ENCODE measurements at places on chromosomes 12 and 14.
A peak's percentile ranks its signal among the peaks of the same experiment; 100 is the strongest.

DNA sequence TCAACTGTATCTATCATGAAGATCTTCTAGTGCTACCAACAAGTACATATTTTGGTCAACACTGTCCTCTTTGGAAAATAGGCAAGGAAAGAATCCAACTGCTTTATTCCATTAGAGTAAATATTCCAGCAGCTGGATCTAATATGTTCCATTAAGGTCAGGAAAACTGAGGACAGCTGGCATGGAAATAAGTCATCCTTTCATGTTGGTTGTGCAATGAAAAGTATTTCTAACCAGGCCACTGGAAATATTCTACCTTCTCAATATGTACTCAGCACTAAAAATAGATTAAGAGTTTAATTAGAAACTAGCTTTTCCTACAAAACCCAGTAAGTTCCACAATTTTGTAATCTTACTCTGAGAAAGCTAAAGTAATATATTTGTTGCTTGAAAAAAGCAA is 19.6 kb downstream of the HIGD1C start:
- DNase-seq = no peak

DNA sequence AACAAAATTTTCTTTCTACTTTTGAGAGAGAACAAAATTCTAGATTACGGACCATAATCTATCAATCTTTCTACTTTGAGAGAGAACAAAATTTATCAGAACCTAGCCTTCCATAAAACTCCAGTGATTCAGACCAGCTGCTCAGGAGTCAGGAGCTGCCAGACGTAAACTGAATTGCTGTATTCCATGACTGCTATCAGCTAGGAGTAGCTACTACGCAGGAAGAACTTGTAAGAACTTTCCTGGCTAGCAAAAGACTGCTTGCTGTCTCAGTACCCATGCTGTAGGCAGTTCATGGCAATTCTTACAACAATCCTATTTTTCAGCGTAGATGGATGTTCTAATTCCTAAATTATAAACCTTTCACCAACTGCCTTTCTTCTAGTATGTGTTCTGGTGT is 73.3 kb downstream of the MED13L start:
- DNase-seq = no peak

- no peak for DNase-seq
Measured at GRCh38 chr12:119178544-119179334, at the start of gene HSPB8. HSPB8 (plus strand) TSS chr12:119178931; CDS start chr12:119179313, 382 bp downstream.

- DNase-seq = no peak
Measured at GRCh38 chr14:68291820-68292219, 472.2 kb downstream of the RAD51B start.

GRCh38 chr14:71363946-71364925 is 457.0 kb downstream of the PCNX1 start:
- peak; percentile 31 for DNase-seq

GRCh38 chr12:91846466-91847055 is 299.1 kb downstream of the BTG1 start:
- no peak for DNase-seq

- peak; percentile 9 for DNase-seq
Measured at GRCh38 chr12:47160316-47161244, 80.8 kb upstream of the AMIGO2 start.

DNA sequence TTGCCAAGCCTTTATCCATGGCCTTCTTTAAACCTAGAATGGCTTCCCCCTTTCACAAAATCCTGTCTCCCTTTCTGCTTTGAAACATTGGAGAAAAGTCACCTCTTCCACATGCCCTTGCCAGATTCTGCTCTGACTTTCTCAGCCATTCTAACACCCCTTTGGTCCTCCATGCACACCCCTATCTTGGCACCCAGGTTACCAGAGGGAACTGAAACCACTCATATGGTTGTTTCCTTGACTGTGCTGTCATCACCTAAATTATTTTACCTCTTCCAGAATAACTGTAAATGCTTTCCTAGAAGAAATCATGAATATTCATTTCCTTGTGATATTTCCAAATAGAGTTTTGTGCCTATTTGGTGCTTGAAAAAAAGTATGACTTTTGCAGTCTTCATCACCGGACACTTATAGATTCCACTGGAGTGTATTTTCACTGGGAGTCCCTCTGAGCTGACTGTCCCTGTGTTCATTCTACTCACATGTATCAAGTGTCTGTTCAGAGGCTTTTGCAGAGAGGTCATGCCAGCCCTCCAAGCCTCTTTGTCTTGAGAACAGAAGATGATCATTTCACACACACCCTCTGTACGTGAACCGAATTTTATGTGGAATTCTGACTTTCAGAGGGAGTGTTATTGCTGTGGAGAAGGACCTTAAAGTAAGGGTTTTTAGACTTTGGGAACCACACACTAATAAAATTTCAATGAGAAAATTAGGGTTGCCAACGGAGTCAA is 74.1 kb downstream of the PLXNC1 start:
- DNase-seq = no peak

DNA sequence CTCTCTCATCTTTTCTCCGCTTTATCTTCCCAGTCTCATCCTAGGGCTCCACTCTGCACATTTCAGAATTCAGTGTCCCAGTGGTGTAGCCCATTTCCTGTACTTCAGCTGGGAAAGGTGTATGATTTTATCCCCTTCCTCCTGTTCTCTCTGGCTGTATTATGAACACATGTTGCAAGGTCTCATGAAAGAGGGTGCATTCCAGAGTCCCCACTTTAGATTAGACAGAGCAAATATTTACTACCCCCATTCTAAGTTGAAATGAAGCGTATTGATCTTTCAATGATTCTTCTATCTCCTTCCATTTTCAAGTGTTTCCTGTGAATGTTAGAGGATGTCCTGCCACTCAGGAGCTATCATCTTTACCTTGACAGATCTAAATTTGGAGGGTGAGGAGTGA is 123.2 kb downstream of the WIF1 start:
- no peak for DNase-seq

DNA sequence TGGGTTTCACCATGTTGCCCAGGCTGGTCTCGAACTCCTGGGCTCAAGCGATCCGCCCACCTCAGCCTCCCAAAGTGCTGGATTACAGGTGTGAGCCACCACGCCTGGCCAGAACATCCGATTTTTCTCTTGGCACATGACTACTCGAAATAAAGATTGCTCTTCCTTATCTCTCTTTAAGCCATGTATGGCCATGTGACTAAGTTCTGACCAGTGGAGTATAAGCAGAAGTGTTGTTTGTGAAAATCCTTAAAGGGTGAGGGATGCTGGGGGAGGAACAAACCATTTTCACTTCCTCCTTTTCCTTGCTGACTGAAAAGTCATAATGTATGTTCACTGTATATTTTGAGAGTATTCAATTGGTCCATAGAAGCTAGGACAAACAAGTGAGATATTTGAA is 50.7 kb upstream of the ATF7IP start:
- DNase-seq = peak; percentile 85

GRCh38 chr12:53975479-53976152 is 862 bp upstream of the HOTAIR start:
- DNase-seq = no peak

GRCh38 chr14:51458563-51458955 is 193.2 kb upstream of the FRMD6 start:
- no peak for DNase-seq

GRCh38 chr12:3132636-3133404 is 55.6 kb downstream of the TSPAN9 start:
- DNase-seq = no peak

DNA sequence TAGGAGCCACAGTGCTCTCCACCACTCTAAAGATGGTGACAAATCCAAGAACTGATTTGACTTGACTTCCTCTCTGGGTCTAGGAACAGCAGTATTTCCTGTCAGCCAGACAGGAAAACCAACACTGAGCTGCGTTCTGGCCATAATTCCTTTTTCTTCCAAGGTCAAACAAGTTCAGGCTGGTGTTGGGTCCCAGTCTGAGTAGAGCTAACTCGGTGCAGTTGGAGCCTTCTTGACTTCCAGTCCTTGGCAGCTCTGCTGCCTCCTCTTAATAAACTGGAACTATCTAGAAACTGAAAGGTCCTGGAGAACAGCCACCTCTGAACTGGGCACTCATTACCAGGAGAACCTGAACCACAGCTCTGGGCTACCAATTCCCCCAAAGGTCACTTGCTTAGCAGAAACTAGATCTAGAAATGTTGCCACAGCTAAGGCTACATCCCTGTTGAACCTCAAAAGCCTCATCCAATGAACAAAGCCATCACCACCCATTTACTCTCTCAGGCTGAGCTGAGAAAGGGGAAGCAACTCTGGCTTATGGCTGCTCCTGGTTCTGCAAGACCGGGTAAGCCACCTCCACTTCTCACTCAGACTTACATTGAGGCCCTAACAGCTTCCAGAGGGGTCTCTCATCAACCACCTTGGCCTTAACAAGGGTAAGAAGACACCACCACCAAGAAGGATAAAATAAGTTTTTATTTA is 27.7 kb downstream of the MAX start:
- peak; percentile 84 for DNase-seq

DNA sequence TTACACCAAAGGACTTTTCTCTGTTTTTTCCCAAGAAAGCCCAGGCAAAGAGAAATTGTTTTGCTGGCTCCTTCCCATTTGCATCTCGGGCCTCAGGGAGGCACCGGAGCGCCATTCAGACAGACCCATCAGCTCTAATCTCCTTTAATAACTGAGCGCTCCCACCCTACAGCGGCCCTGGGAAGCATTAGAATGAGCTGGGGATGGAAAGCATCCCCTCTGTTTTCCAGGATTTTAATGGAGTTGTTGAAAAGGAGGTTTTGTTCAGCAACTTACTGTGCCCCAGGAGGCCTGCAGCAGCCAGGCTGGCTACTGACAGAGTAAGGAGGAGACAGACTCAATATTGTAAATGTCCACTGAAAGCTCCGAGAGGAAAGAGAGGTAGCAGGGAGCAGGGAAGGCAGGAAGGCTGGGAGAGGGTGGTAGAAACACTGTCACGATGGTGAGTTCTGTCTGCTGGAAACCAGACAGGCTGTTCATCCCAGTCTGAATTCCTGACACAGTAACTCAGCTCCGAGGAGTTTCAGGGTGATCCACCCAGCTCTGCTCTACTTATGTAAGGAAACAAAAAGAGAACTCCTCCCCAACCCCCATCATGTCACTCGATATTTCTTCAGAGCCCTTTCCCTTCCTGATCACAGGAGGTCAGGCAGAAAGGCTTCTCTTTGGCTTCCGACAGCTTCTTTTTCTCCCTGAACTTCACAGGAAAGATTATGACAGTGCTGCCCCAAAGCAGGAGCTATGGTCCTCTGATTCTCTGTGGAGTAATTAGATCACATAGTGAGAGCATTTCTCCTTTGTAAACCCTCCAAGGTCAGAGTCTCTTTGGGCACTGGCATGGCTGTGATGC is 62.5 kb upstream of the TMEM132D start:
- DNase-seq = no peak

GRCh38 chr14:38559711-38560110 is 303.8 kb upstream of the CLEC14A start:
- no peak for DNase-seq

DNA sequence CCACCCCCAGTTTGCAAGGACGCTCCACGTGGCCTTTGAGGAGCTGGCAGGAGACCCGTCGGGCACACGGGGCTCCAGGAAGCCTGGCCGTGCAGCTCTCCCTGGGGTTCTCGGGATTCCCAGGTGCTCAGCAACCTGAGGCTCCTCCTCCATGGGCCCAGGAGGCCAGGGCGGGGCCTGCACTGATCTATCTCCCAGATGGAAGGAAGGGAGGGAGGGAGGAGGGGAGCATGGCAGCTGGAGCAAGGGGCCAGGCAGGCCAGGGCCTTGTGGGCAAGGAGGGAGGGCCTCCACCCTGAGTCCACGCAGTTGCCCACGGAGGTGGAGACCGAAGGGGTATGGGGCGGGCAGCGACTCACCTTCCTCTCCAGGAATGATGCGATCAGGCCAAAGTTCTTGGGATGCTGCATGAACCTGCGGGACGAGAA is 127.3 kb downstream of the RFLNA start:
- DNase-seq = no peak

- DNase-seq = peak; percentile 43
Measured at GRCh38 chr14:90301668-90302090, 30.1 kb downstream of the NRDE2 start.

GRCh38 chr14:105118646-105119407 is 49.7 kb downstream of the JAG2 start:
- DNase-seq = no peak

GRCh38 chr12:77236066-77236465 is 170.7 kb upstream of the E2F7 start:
- DNase-seq = no peak

DNA sequence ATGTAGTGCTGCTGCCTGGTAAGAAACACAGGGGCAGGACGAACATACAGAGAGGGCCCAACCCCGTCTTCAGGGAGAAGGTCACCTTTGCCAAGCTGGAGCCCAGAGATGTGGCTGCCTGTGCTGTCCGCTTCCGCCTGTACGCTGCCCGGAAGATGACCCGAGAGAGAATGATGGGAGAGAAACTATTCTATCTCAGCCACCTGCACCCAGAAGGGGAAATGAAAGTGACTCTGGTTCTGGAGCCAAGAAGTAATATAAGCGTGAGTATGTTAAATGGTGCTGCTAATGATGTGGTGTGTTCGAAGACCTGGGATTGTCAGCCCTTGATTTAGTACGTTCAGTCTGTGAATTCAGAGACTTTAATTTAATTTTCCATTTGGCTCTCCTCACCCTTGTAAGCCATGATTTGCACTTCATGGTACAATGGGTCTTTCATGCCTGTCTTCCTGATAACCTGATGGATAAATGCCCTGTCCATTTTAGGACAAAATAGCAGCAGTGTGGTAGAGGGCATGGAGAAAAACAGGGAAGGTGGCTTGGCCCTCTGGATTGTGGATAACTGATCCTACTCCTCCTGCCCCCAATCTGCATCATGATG is 318.9 kb downstream of the SNAPC1 start:
- no peak for DNase-seq

GRCh38 chr12:4820971-4821370 is 88.7 kb upstream of the KCNA1 start:
- peak; percentile 51 for DNase-seq

- peak; percentile 78 for DNase-seq
Measured at GRCh38 chr14:81517798-81518398, 15.8 kb downstream of the SEL1L start.

- DNase-seq = no peak
Measured at GRCh38 chr12:65495233-65495632, 216.8 kb downstream of the MSRB3 start.

- DNase-seq = no peak
Measured at GRCh38 chr12:116076399-116076798, 201.1 kb downstream of the MED13L start.

- no peak for DNase-seq
Measured at GRCh38 chr14:100070310-100070709, 5.1 kb downstream of the EVL start.

DNA sequence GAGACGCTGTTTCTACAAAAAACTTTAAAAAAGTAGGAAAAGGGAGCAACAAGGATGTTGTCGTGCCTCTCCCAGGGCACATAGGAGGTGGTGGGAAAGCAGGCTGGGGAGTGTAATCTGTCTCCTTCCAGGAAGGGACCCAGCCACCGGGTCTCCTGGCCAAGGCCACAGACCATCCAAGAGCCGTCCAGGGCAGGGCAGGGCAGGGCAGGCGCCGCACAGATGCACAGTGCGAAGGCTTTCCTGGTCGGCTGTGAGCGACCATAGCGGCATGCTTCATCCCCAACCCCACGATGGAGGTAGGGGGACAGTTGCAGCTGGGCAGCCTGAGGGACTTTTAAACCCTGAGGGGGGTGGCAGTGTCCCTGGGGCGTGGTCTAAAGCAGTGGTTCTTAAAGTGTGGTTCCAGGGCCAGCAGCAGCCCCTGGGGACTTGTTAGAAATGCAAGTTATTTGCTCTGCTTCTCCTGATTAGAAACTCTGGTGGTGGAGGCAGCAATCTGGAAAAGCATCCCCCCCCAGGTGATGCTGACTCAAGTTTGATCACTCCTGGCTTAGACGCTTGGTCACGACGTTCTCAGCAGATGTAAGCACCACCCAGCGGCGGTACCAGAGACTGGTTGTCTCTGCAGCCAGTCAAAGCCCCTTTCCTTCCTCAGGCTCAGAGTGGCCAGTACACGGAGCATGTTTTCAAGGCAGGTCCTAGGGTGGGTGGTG is 197.4 kb upstream of the PRMT8 start:
- DNase-seq = no peak

- DNase-seq = no peak
Measured at GRCh38 chr14:24775950-24776349, 142.0 kb upstream of the GZMB start.

Measured in inflammatory macrophage (primary cell).